ENCODE measurements at places on chromosomes 1 and 21. TPM values are rescaled to one million over a fixed set of nuclear protein-coding genes. Genes with fewer than 3 reads are reported as not detected.

- no peak for DNase-seq
These were observed 5.4 kb downstream of the TMEM59 start for GRCh38 chr1:54047384-54048305.

- DNase-seq = no peak
These were observed 9.0 kb downstream of the TRAPPC10 start for GRCh38 chr21:44021064-44021463.

The KRTAP25-1 gene
- polyA plus RNA-seq = not detected

- DNase-seq = no peak
These were observed 42.4 kb downstream of the CNN3 start for GRCh38 chr1:94884507-94884906.

The RIPPLY3 gene
- polyA plus RNA-seq = 0.24 TPM

- DNase-seq = no peak
These were observed 26.4 kb upstream of the GOLT1A start for GRCh38 chr1:204240233-204240632.

Measured in large intestine (tissue), 12 donors.